IMR-90 (cell line): ENCODE measurements at places on chromosomes 11 and 22.

- DNase-seq: no peak
These were observed 38.9 kb upstream of the CCDC34 start for GRCh38 chr11:27401833-27402316.

DNA sequence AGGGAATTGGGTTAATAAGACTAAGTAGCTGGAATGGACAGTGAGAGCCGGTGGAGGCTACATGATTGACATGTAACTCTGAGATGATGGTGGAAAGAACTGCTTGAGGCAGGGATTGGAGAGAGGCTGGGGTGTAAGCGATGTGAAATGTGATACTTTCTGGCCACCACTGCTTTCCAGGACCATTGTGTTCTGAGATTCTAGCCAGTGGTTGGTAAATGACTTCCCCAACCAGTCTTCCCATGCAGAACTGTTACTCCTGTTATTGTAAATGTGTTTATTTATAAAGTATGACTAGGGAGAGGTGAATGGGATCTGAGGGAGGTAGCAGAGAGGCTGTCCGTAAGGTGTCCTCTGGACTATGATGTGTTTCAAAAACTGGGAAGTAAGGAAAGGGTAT is 18.1 kb downstream of the EXT2 start:
- DNase-seq: no peak

DNA sequence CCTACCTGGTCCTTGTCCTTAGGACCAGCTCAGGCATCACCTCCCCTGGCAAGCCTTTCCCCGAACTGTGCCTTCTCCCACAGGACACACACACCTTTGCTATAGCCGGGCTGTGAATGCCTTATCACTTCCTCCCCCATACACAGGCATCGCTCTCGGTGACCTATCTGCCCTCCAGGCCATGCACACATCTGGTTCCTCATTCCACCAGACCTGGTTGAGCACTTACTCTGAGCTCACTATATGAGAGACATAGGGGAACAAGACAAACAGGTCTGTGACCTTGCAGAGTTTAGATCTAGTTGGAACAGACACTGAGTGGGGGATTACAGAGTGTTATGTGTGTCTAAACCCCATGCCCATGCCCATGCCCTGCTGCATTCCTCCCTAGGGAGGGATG is 3.1 kb upstream of the BCR start:
- DNase-seq: no peak

- no peak for DNase-seq
These were observed 32.8 kb downstream of the CELSR1 start for GRCh38 chr22:46504584-46504983.

- no peak for DNase-seq
These were observed 71.8 kb downstream of the PDE2A start for GRCh38 chr11:72602250-72602904.

GRCh38 chr11:93857413-93858120 is 7.1 kb upstream of the VSTM5 start:
- DNase-seq: no peak

GRCh38 chr11:75174781-75175370 is 24.0 kb downstream of the SLCO2B1 start:
- DNase-seq: peak; percentile 34

DNA sequence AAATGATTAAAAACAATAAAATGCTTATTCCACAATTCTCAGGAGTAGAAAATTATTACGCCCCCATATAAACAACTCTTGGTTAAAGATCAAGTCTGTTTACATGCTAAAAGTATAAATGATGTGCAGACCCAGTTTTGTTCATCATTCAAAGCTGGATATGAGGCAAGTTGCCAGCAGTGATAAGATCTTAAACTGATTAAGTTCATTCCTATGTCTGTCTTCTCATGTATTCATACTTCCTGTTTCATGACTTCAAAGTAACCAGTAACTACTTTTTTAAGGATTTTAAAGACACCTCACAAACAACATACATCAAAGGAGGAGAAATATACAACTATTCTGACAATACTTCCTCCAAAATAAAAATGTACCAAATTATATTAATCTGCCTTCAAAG is 55.0 kb upstream of the ARHGAP32 start:
- DNase-seq: peak; percentile 46
